Fibroblast of upper back skin (primary cell): ENCODE measurements at places on chromosomes 13 and 19.

- no peak for DNase-seq
Observed at GRCh38 chr19:2820112-2820702, 539 bp downstream of the ZNF554 start.

GRCh38 chr19:44988896-44989556 is 12.2 kb upstream of the RELB start:
- peak; percentile 51 for DNase-seq

DNA sequence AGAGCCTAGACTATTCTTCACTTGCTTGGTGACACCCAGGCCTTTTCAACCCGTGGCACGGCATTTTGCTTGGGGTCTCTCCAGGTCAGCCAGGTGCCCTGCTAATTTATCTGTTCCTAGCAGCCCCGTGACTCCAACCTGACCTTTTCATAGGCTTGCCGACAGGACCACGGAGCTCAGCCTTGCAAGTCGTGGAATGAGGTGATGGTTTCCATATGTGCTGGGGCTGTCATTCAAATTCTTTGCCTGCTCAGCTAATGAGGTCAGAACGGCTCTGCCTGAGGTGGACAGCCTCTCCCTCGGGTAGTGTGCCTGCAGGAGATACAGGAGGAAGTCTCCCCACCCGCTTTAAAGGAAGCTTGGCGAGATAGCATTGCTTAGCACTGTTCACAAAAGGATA is 61.0 kb downstream of the SHISA2 start:
- peak; percentile 78 for DNase-seq

- peak; percentile 85 for DNase-seq
Observed at GRCh38 chr19:12156223-12157058, at the start of gene ZNF625. TSS of gene ZNF625 (minus strand) at chr19:12156734. CDS start at chr19:12156558, 176 bp downstream.

- no peak for DNase-seq
Observed at GRCh38 chr19:14166999-14167575, 30.7 kb upstream of the ASF1B start.
